Thyroid gland (tissue), 4 donors: ENCODE measurements at places on chromosomes 2 and 18.

GRCh38 chr2:120861576-120862191 lies 126.0 kb downstream of the GLI2 start:
- DNase-seq = no peak

DNA sequence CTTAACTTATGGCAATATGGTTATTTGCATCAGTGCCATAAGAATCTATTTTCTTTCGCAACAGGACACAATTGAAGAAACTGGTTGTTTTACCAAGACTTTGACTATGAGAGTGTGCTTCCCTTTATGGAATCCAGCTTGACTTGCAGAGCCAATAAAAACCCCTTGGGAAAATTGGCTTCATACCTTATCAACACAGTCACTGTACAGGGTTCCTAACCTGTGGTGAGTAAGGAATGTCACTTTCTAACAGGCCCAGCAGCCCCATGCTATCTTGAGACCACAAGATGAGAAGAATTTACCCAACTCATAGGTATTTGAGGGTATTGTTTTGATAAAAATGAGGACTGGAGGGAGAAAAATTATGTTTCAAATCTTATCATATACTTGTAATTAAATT lies 418.5 kb upstream of the MAP2 start:
- DNase-seq = no peak

DNA sequence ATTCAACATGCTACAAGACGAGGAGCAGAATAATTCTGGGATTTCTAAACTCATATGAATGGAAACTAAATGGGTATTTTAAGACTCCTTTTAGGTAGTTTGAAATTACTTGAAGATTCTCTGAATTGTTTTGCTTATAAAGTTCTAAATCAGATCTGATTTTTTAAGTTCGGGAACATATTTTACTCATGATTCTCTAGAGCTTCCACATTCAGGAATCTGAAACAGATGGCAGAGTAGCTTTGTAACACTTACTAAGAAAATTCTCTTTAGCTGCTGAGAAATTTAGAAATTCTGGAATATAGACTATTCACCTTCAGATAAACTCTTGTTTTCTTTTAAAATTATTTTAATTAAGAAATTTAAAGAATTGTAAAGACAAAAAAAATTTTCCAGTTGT lies 13.7 kb downstream of the RBBP8 start:
- DNase-seq = no peak

DNA sequence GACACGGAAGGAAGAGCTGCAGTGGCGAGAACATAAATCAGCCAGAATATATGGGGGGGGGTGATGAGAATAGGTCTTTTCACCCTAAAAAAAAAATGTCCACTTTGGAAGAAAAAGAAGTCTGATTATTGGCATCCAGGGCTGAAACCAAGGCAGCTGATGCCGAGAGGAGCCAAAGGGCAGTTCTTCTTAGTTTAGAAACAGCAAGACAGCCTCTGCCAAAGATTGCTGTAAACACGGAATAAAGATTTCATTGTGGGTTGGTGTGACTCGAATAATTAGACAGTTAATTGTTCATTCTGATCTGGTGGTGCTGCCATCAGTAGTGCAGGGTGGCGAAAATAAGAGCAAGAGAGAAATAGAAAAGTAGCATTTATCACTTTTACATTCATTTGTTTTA lies 3.5 kb downstream of the CDH20 start:
- DNase-seq = no peak

DNA sequence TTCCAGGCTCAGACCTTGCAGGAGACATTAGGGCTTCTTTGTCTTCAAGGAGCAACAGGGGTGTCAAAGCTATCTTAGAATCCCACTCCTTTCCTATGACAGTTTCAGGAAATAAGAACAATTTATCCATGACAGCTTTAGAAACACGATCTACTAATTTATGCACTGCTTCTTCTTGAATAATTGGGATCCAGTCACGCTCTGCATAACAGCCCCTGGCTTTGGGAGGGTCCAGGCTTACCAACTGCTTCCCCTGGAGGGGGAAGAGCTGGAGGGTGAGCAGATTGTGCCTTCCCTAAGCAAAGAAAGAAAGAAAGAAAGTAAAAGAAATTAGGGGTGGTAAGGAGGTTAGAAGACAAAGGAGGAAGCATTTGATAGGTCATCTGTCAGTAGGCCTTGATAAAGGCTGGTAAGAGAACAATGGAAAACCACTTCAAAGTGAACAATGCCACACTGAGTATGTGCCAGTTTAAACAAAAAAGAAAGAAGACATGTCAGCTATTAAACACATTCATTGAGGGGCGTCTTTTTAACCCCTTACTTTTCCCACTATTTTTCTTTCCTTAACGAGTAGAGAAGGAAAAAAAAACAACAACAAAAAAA lies 327.6 kb downstream of the DCC start:
- no peak for DNase-seq

GRCh38 chr2:86138736-86139625 lies 32.9 kb downstream of the PTCD3 start:
- DNase-seq = no peak

DNA sequence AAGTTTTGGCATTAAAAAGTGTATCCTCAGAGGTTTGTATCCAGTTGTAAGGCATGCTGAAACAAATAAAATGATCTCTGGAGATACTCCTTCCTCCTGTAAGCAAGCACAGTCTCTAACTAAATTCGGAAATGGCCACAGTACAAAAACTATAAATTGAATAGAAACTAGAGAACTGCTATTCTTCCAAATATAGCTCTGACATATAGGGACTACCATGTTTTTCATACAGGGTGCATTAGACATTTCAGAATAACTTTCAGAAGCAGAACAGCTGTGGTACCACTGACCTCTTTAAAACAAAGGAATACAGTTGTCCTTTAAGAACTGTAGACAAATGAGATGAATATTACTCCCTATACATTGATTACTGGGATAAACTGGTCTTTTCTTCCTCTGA lies 568.5 kb downstream of the ARHGAP15 start:
- no peak for DNase-seq

- no peak for DNase-seq
Measured at GRCh38 chr2:150477347-150477746, 10.1 kb downstream of the RND3 start.

GRCh38 chr2:231191896-231192872 lies 6.2 kb upstream of the ARMC9 start:
- peak; percentile 30 for DNase-seq

- DNase-seq = no peak
Measured at GRCh38 chr2:51813247-51813646, 781.3 kb upstream of the NRXN1 start.

DNA sequence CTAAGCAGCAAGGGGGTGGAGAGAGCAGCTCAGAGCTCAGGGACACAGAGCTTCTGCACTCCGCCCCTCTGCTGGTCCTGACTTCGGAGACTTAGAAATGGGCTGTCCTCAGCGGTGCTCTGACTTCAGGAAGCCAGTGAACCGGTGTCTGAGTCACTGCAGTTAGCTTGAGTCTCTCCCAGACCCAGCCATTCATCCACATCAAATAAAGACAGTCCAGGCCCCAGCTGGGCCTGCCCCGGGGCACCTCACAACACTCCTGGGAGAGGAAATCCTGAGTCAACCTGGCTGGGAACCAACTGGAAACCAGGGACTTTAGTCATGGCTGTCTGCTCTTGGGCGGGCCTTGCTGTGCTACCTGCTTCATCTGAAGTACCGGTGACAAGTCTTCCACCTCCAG lies 5.4 kb upstream of the ITGB6 start:
- peak; percentile 96 for DNase-seq

DNA sequence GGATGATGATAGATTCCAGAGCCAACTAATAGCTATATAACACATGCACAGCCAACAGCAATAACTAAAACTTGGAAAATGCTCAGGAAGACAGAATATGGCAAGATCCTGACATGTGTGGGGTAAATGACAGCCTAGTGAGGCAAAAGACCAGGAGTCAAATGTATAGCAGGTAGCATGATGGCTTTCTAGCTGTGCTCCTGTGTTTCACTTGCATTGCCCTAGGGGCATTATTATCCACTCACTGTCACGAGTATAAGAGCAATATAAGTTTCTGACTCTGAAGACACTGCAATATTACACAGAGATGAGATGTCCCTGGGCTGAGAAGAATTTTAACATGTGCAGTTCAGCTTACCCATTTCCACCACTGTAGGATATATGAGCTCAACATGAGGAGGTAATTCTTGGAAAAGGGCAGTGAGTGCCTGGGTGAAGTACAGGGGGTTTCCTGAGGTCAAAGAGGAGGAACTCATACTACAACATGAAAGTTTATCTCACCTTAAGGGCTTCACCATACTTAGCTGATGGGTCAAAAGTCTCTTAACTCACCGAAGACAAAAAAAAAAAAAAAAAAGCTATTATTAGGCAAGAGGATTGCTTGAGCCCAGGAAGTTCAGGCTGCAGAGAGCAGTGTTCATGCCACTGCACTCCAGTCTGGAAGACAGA lies 1385.6 kb upstream of the SLC39A10 start:
- no peak for DNase-seq
